AML-193 (cell line): ENCODE measurements at places on chromosomes 2 and 18.

- no peak for DNase-seq
Measured at GRCh38 chr2:187702157-187702556, 147.9 kb upstream of the TFPI start.

GRCh38 chr2:218027426-218028188, 24.8 kb upstream of the TNS1 start:
- no peak for DNase-seq

DNA sequence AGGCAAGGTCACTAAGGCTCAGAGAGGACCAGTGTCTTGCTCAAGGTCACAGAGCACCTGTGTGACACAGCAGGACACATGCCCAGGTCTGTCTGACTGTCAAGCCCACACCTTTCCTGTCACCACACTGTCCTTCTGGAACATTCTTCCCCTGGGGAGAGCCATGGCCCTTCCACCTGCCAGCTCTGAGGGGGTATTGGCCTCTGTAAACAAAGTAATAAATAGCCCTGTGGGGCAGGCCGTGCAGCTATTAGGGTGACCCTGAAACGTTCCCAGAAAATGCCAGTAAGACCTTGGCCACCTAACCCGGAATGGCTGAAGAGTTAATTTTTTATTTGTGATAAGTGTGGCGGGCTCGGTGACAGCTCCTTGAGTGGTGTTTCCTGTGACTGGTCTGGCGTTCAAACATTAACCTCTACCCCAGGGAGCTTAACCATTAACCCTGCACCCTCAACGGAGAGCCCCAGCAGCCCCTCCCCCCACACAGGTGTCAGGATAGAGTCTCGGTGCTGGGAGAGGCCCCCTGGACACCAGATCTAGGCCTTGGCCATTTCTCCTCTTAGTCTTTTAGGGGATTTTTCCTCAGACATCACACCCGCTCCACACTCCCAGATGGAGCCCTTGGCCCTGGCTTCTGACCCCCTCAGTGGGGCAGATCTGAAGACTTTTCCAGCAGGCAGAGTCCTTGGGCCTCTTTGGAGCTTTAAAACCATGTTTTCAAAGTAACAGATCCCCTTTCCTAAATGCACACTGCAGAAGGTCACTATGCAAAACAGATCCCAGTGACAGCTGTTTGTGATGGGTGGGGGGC, 36.6 kb downstream of the SCTR start:
- no peak for DNase-seq

DNA sequence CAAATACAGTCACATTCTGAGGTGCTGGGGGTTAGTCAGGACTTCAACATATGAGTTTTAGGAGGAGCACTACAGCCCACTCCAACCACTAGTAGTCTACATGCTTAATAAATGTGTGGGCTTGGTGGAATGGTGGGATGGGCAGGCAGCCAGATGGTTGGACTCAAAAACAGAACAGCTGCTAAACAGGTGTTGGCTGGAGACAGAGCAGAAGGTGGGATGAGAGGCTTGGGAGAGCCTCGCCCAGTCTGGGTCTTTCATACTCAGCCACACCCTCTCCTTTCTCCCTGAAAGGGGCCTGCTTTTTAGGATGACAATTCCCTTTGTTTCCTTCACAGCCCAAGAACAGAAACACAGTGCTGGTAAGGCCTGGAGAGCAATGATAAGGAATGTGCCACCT, 143.9 kb upstream of the KLHL29 start:
- no peak for DNase-seq

GRCh38 chr2:102449370-102449974, 23.6 kb upstream of the SLC9A4 start:
- peak; percentile 43 for DNase-seq

DNA sequence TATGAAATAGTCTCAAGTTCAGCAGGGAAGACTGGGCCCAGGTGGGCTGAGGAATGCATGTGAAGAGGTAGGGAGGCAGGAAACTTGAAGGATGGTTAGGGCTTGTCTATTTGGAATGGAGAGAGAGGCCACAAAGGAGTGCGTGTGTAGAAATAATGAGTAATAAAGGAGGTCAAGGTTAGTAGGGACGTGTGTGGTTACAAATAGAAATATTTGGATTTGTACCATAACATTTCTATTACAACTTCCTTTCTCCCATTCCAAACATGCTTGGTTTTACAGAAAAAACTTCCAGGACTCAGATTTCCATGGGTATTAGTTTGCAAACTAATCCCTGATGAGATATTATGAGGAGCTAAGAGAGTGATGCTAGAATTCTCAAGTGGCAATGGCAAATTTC, 280.6 kb downstream of the NCKAP5 start:
- no peak for DNase-seq

GRCh38 chr2:3483227-3483985, 35.9 kb downstream of the ADI1 start:
- DNase-seq: no peak
